ENCODE measurements at places on chromosomes 3 and 15.

- no peak for DNase-seq
Measured at GRCh38 chr3:86738684-86739083, 252.3 kb downstream of the VGLL3 start.

GRCh38 chr3:171744158-171744741, 66.0 kb downstream of the PLD1 start:
- no peak for DNase-seq

DNA sequence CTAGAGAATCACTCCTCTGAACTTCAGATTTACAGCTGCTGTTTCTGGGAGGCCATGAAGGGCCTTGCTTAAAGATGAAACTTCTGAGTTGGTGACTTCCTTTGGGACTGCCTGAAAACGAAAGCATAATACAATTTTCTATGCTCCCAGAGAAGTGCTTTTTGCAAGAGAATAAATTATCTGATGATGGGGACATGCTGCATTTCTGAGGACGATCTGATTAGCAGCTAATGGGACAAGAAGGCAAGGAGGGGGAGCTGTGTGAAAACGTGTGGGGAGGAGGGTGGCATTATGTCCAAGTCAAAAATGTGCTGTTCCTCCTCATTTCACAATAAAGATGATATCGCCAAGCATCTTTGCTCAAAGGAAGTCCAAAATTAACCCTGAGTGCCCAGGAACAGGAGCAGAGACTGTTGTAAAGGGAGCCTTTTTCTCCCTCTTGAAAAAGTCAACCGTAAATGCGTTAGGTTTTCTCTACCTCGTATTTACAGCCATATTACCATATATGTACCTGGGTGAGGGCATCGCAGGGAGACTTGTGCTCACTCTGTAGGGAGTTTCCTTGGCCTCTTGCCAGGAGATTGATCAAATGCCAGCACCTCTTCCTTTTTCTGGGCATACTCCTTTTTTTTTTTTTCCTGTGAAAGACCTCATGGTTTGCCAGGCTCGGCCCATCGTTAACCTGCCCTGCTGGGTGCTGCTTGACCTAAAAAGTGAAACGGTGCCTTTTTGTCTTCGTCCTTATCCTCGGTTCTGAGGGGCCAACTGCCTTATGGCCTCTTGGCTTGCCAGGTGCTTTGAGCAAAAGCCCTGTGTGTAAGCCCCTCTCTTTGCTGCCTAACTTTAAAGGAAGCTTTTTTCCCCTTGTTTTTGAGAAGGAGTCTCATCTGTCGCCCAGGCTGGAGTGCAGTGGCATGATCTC, 11.5 kb downstream of the ITPR1 start:
- DNase-seq: no peak

DNA sequence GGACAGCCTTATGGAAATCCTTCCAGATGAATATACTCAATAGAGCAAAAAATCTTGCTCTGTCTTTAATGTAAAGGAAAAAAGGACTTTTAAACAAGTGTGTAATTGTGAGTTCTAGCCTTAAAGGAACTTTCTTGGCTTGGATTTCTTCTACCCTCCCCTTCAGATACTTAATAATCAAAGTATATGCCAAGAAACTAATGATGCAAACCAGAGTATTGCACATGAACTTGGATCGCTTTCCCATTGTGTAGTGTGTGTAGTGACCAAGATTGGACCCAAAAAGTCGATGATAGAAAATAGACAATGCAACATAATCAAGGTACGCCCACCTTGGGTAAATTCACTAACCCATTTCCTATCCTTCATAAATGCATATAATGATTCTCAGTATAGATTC, 123.8 kb downstream of the TIGIT start:
- DNase-seq: no peak

- DNase-seq: no peak
Measured at GRCh38 chr3:35658686-35659085, 19.4 kb downstream of the ARPP21 start.

DNA sequence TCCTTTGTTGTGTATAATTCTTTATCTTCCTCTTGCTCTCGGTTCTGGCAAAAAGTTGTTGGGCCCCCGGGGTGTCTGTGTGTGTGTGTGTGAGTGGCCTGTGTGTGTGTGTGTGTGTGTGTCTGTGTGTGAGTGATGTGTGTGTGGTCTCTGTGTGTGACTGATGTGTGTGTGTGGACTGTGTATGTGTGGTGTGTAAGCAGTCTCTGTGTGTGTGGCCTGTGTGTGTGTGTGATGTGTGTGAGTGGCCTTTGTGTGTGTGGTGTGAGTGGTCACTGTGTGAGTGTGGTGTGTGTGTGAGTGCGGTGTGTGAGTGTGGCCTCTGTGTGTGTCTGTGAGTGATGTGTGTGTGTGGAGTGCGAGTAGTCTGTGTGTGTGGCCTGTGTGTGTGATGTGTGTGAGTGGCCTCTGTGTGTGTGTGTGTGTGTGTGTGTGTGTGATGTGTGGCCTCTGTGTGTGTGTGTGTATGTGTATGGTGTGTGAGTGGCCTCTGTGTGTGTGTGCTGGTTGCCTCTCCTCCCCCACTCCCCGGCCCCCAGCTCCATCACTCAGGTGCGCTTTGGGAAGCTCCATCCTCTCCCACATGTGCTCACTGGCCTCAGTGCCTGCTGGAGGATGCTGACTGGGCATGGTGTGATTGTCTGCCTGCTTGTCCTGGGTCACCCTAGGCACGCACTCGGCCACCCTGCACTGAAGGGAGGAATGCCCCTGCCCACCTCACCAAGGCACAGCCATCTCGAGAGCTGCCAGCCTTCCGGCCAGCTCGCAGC, 8.8 kb downstream of the LINGO1 start:
- no peak for DNase-seq

GRCh38 chr15:32933236-32933635, 215.4 kb downstream of the GREM1 start:
- no peak for DNase-seq

DNA sequence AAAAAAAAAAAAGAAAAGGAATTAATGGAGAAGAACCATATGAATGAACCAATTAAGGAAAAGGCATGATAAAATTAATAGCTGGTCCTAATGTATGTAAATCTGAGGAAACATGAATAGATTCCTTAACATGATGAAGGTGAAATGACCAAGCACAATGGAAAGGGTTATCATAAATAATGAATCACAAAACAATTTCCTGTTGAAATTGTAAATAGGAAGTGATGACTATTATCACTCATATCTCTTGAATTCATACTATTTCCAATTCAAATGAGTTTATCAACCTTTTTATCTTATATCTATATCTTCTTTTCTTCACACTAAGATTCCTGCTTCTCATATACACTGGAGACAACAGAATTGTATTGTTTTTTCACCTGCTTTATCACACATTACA, 32.0 kb downstream of the AADACL2 start:
- DNase-seq: no peak

- no peak for DNase-seq
Measured at GRCh38 chr3:108287146-108287545, 9.2 kb upstream of the HHLA2 start.

- no peak for DNase-seq
Measured at GRCh38 chr15:39549912-39550311, 31.0 kb upstream of the THBS1 start.

DNA sequence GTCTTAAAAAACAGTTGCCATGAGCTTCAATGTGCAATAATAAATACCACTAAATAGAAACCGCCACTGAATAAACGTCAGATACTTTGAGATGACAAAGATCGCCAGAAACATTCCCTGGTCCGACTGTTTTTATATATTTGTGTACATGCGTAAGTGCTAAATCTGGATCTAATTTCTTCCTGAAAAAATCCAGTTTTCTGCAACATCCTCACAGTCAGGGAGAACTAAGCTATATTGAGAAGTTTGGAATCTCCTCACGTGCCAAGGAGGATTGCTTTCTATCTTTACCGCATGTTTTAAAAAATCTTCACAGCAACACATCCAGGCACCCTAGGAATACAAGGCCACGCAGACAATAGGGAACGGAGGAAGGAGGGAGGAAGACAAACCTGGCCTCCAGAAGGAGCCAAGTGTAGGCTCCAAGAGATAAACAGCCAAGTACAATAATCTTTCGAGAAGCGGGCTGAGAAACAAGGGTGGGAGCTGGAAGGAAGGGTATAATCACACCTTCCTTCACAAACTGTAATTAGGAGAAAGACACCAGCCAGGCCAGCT, 5.7 kb downstream of the VGLL4 start:
- DNase-seq: no peak

- DNase-seq: no peak
Measured at GRCh38 chr3:45736707-45737106, 47.5 kb downstream of the SACM1L start.

- no peak for DNase-seq
Measured at GRCh38 chr3:126087552-126088175, 3.7 kb upstream of the SLC41A3 start.

DNA sequence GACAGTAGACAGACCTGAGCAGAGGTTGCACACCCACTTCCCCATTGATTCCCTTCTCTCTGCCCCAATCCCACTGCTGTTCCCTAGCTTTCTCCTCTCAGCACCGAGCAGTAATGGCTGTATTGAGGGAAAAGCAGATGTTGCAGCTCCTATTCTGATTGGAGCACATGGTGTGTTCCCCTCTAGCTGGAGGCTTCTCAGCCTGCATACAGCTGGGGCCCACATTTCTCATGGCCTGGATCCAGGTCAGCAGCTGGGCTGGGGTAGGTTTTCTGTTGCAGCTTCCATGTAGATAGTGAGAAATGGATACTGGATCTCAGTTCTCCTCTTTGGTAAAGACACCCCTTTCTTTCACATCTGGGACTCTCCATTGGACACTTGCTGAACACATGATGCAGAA, 50.1 kb downstream of the RYR3 start:
- DNase-seq: no peak

DNA sequence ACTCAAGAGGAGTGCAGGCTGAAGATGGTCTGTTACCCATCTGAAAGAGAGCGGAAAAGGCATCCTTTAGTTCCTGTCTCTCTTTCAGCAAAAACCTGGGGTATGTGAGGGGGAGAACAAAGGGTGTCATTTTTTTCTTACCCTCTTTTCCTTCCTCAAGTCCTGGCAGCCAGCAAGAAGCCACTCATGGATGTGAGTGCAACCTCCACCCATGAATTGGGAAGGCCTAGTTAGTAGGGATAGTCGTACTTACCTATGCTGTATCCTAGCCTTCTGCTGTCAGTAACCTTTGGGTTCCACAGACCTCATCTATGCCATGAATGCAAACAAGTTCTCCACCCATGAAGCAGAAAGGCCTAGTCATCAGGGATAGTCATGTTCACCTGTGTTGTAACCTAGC, 472.8 kb downstream of the ZIC1 start:
- DNase-seq: no peak

All from NT2/D1 (cell line).